NCI-H1436 treated with DMSO at 0.1 percent for 48 hours (cell line): ENCODE measurements at places on chromosomes 3 and 15.

DNA sequence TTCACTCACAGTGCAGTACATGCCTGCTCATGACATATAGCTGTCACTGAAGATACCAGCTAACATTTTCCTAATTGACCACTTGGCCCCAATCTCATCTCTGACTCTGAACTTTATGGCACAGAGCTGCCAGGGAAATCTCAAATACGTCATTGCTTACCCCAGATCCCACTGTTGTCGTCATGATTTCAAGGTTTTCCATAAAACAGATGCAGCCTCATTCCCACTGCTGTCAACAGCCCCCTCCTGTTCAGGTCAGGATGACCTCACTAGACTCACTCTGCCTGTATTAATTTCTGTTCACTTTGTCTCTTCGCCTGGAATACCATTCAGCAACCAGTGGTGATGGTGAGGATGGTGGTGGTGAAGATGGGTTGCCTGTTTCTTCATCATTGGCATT lies 262.6 kb upstream of the TPM1 start:
- no peak for DNase-seq

- no peak for DNase-seq
Observed at GRCh38 chr3:133487920-133488540, 85.5 kb upstream of the CDV3 start.

DNA sequence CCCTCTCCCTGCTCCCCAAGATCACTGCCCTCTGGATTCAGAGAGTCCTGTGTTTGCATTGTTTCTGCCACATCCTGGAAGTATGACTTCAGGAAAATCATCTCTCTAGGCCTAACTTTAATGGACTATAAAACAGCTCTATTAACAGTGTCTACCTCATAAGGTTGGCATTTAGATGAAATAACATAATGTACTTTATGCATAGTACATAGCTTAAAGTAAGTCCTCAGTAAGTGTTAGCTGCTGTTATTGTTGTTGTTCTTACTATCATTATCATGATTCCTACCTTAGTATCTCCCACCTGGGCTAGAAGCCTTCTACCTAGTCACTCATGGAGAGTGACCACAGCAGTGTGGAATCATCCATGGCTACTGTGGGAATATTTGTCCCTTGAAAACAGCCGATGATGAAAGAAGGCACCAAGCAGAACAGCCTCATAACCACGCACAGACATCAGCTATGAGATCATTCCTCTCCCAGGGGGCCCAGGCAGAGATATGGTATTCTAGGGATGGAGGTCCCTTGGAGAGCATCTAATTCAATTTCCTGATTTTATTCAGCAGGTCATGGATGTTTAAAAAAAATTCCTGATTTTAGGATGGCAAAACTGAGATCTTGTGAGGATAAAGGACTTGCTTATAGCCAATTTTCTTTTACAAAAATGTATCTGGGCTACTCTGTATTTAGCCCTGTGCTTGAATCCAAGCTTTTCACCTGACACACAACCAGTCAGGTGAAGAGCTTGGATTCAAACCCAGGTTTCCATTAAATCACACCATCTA lies 1.9 kb downstream of the FSD2 start:
- DNase-seq, result no peak

- DNase-seq, result no peak
Observed at GRCh38 chr3:53240989-53241972, 14.5 kb downstream of the TKT start.

GRCh38 chr3:139577909-139578308 lies 38.4 kb upstream of the RBP1 start:
- no peak for DNase-seq

- no peak for DNase-seq
Observed at GRCh38 chr3:196988241-196989029, 19.8 kb upstream of the PIGZ start.

DNA sequence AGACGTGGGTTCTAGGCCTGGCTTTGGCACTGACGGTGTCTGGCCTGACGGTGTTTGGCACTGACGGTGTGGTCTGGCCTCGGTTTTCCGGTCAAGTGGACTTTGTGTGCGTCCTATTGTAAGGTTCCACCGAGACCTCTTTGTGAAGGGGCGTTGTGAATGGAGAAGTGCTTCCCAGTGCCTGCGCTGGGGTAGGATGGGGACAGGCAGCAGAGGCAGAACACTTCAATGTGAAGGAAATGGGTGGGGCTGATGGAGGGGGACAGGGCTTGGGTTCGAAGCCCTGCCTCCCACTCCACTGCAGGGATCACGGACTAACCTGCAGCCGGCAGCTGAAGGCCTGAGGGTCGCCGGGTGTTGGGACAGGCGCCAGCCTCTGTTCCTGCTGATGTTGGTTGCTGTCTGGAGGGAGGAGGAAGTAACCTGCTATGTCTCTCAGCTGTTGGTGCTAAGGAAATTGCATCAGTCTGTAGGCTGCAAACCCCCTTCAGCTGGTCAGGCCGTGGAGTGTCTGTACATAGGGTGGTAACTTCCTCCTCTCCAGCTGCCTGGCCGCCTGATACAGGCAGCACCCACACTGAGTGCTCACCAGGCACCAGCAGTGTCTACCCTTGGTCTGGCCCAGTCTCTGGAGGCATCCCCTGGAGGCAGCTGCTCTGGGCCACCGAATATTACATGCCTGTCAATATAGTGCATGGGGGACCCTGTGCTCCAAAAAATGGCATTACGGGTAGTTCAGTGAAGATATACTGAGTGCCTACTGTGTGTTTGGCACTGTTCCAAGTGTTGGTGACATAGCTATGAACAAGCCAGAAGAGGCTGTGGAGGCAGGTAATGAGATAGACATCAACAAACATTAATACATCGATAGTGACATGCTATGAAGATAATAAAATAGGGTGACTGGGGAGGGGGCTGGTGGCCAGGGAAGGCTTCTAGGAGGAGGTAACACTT lies 1.1 kb downstream of the TM6SF1 start:
- DNase-seq, result no peak

GRCh38 chr3:57048728-57049127 lies 11.7 kb upstream of the SPATA12 start:
- DNase-seq, result no peak
